Activated CD8-positive, alpha-beta T cell treated with anti-CD3 and anti-CD28 coated beads for 36 hours (primary cell): ENCODE measurements at places on chromosomes 12 and 14. TPM values are rescaled to one million over a fixed set of nuclear protein-coding genes. Genes with fewer than 3 reads are reported as not detected.

DNA sequence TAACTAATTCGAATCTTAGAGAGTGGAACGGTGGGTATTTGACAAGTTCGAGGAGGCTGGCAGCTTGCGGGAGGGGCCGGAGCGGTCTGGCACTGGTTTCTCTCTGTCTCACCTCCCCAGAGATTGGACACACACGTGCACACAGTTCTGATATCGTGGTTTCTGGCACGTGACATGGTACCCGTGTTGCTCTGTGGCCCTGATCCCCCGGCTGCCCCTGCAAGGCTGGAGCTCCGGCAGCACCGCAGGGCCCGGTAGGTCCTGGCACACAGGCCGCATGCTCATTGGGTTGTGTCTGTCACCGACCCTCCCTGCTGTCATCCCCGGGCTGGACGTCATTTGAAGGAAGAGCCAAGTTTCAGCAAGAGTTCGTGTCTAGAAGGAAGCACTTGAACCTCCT is 82.7 kb downstream of the PPP2R5C start:
- no peak overlapping the region for H3K4me3 ChIP-seq
- peak overlapping the region; percentile 79 for H3K27ac ChIP-seq
- peaks cover 36% of the 10 kb centered on the region for H3K36me3 ChIP-seq
- H3K4me1 ChIP-seq = peaks cover 85% of the 10 kb centered on the region
- no peaks in the 10 kb centered on the region for H3K27me3 ChIP-seq
- no peak for DNase-seq

GRCh38 chr14:59695198-59695597 is 118.6 kb upstream of the CCDC175 start:
- H3K36me3 ChIP-seq = no peaks in the 10 kb centered on the region
- H3K27ac ChIP-seq = no peak overlapping the region
- DNase-seq = no peak
- peaks cover 11% of the 10 kb centered on the region for H3K27me3 ChIP-seq
- H3K4me1 ChIP-seq = no peaks in the 10 kb centered on the region
- no peak overlapping the region for H3K4me3 ChIP-seq

DNA sequence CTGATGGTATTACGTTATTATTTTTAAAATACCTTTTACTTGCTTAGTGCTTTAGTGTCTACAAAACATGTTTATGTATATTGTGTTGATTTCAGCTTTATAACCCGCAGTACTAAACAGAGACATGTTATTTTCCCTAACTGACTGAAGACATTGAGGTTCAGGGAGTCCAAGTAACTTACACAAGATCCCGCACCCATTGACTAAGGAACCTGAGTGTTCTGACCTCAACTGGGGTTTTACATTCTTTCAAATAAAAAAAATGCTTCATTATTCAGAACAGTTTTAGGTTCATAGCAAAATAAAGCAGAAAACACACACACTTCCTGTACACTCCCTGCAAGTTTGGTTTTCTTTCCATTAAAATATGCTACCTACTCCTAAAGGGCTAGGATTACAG is 60.4 kb upstream of the METAP2 start:
- peaks cover 4% of the 10 kb centered on the region for H3K27me3 ChIP-seq
- no peak for DNase-seq
- H3K4me3 ChIP-seq = no peak overlapping the region
- no peaks in the 10 kb centered on the region for H3K4me1 ChIP-seq

- DNase-seq = no peak
- H3K4me3 ChIP-seq = no peak overlapping the region
- H3K36me3 ChIP-seq = no peaks in the 10 kb centered on the region
These were observed 208.1 kb downstream of the PHLDA1 start for GRCh38 chr12:75823475-75823874.

- no peak overlapping the region for H3K4me3 ChIP-seq
- no peaks in the 10 kb centered on the region for H3K4me1 ChIP-seq
- no peak overlapping the region for H3K27ac ChIP-seq
- H3K27me3 ChIP-seq = peaks cover 22% of the 10 kb centered on the region
These were observed 187.7 kb downstream of the PHETA1 start for GRCh38 chr12:111181143-111181726.

Gene GPR135
- 1.5 TPM for total RNA-seq

Gene PELI2
- total RNA-seq = 3.4 TPM

GRCh38 chr12:130526813-130527212 is 189.1 kb downstream of the PIWIL1 start:
- no peaks in the 10 kb centered on the region for H3K36me3 ChIP-seq
- H3K4me1 ChIP-seq = no peaks in the 10 kb centered on the region
- H3K27me3 ChIP-seq = peaks cover 4% of the 10 kb centered on the region
- peak; percentile 5 for DNase-seq

- no peaks in the 10 kb centered on the region for H3K27me3 ChIP-seq
- DNase-seq = no peak
- H3K36me3 ChIP-seq = peaks cover 2% of the 10 kb centered on the region
- no peak overlapping the region for H3K27ac ChIP-seq
- H3K4me3 ChIP-seq = no peak overlapping the region
These were observed 41.5 kb upstream of the FBRSL1 start for GRCh38 chr12:132448463-132448820.

Gene SERPINA10
- total RNA-seq = not detected

Gene DENND5B
- total RNA-seq = 0.43 TPM

DNA sequence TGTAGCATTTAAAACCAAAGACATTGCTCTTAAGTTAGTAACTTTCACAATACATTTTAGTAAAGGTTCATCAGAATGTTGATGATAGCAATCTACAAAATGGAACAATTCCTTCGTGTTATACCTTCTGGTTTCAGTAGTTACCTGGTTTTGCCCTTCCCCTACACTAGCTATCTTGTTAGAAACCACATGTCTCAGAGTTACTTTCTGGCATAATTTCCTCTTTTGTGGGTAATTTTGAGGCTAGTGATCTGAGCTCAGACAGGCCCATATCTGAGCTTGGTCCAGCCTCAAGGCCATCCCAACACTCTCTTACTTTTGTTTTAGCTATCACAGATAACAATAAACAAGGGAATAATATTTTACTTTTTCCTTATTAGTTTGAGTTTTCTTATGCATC is 196.9 kb downstream of the KITLG start:
- H3K27ac ChIP-seq = no peak overlapping the region
- no peaks in the 10 kb centered on the region for H3K4me1 ChIP-seq
- no peak overlapping the region for H3K4me3 ChIP-seq
- DNase-seq = no peak
- peaks cover 2% of the 10 kb centered on the region for H3K27me3 ChIP-seq
- H3K36me3 ChIP-seq = no peaks in the 10 kb centered on the region

GRCh38 chr12:120584343-120585149 is 3.3 kb upstream of the POP5 start:
- no peak overlapping the region for H3K27ac ChIP-seq
- H3K4me3 ChIP-seq = peak overlapping the region; percentile 64
- peaks cover 16% of the 10 kb centered on the region for H3K27me3 ChIP-seq
- H3K4me1 ChIP-seq = peaks cover 31% of the 10 kb centered on the region

Gene CDKL1
- total RNA-seq = 3.3 TPM

GRCh38 chr12:48789858-48790326 is 1.0 kb upstream of the ADCY6 start:
- no peak overlapping the region for H3K27ac ChIP-seq
- H3K36me3 ChIP-seq = no peaks in the 10 kb centered on the region
- no peak for DNase-seq

DNA sequence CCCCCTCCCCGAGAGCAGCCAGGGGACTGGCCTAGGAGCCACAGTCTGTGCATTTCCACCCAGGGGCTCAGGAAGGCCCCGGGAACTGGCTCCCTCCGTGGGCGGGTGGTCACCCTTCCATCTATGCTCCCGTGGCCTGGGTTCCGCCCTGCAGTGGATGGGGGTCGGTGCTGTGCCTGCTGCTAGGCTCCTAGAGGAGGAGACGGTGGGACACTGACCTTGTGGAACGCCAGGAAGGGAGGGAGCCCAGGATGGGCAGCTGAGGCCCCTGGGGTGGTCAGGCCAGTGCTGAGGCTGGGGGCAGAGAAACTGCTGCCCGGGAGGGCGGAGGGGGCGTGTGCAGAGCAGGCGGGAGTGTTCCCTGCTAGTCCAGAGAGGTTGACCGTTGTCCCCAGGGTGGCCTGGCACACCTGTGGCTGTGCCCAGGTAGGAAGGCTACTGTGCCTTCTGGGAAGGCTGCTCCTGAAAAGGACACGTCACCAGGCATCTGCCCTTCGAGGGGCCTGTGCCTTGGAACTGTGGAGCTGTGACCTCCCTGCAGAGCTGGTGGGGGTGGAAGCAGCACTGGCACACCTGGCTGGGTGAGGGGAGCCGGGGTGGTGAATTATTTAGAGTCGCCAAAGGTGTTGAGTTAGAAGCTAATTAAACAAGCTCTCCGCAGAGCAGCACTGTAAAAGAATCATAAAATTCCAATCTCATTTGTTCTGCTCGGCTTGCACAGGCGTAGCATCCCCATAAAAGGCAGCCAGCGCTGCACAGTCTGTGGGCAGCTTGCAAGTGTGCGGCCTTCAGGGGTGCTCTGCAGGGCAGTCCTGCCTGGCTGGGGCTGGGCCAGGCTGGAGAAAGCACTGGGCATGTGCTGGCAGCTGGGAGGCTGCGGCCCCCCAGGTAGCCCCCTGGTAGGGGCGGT is 145.1 kb downstream of the KIF26A start:
- no peaks in the 10 kb centered on the region for H3K36me3 ChIP-seq
- no peak for DNase-seq
- no peak overlapping the region for H3K27ac ChIP-seq
- no peak overlapping the region for H3K4me3 ChIP-seq
- H3K27me3 ChIP-seq = peaks cover 1% of the 10 kb centered on the region

GRCh38 chr12:23423796-23424195 is 525.7 kb downstream of the SOX5 start:
- H3K36me3 ChIP-seq = no peaks in the 10 kb centered on the region
- no peak overlapping the region for H3K27ac ChIP-seq
- H3K4me1 ChIP-seq = no peaks in the 10 kb centered on the region
- no peak for DNase-seq
- no peaks in the 10 kb centered on the region for H3K27me3 ChIP-seq

- no peaks in the 10 kb centered on the region for H3K36me3 ChIP-seq
- H3K4me1 ChIP-seq = no peaks in the 10 kb centered on the region
- DNase-seq = no peak
- H3K27ac ChIP-seq = no peak overlapping the region
- H3K27me3 ChIP-seq = no peaks in the 10 kb centered on the region
These were observed 454.0 kb downstream of the FOXG1 start for GRCh38 chr14:29220566-29220965.

GRCh38 chr12:92702754-92703679 is at the start of gene PLEKHG7:
TSS of gene PLEKHG7 (plus strand) at chr12:92702989. CDS start at chr12:92706632, 3,643 bp downstream.
- no peaks in the 10 kb centered on the region for H3K36me3 ChIP-seq
- no peak within 1 kb of the TSS for H3K27ac ChIP-seq
- no peak within 1 kb of the TSS for H3K4me3 ChIP-seq
- H3K4me1 ChIP-seq = peaks cover 9% of the 10 kb centered on the region
- H3K27me3 ChIP-seq = no peaks in the 10 kb centered on the region
- peak; percentile 32 for DNase-seq

- H3K27ac ChIP-seq = no peak overlapping the region
- peaks cover 18% of the 10 kb centered on the region for H3K27me3 ChIP-seq
- no peak for DNase-seq
- no peaks in the 10 kb centered on the region for H3K36me3 ChIP-seq
- no peak overlapping the region for H3K4me3 ChIP-seq
These were observed 213.7 kb downstream of the GXYLT1 start for GRCh38 chr12:41930866-41931437.

DNA sequence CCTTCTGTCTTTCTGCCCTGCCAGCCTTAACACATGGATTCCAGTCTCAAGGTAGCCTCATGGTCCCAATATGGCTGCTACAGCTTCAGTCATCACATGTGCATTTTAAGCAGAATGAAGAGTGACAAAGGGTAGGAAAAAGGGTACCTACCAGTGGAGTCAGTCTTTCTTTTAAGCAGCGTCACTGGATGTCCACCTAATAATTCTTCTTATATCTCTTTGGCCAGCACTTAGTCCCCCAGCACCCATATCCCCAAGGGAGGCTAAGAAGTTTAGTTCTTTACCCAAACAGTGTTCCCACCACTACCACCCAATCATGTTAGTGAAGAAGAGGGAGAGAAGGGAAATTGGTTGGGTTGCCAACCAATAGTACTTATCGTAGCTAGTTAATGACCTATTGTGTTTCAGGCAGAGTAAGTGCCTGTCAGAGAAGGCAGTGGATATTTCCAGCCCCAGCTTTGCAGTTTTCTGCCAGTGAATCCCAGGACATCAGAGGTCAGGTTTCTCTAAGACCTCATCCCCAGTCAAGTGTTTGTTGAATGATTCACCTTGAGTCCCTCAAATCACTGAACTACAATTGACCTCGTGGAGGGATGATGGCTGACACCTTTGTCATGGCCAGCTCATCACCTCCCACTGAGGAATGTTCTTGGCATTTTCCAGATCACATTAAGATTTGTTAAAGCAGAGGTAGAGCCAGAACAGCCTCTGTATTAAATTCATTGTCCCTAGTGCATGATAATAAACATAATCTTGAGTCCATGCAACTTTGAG is 250.9 kb upstream of the CRY1 start:
- H3K4me1 ChIP-seq = peaks cover 49% of the 10 kb centered on the region
- no peaks in the 10 kb centered on the region for H3K27me3 ChIP-seq
- H3K4me3 ChIP-seq = no peak overlapping the region
- peaks cover 27% of the 10 kb centered on the region for H3K36me3 ChIP-seq
- no peak for DNase-seq

DNA sequence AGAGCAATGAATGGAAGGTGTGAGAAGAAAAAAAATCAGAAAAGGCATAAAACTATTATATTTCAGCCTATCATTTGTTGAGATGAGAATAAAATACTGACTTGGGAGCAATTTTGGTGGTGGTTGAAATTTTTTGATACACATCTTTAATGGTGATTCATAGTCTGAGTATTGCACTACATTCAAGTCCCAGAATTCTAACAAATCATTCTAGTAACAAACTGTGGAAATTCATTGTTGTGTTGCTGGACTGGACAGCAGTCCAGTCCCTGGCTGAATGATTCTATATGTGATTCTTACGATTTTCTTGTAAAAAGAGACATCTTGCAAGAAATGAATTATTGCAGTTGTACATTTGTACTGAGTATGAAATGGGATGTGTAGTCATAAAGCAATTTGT is 268.6 kb downstream of the TRHDE start:
- H3K27me3 ChIP-seq = no peaks in the 10 kb centered on the region
- no peak overlapping the region for H3K27ac ChIP-seq
- H3K4me3 ChIP-seq = no peak overlapping the region
- DNase-seq = no peak

GRCh38 chr12:58481811-58482210 is 438.5 kb downstream of the LRIG3 start:
- H3K36me3 ChIP-seq = no peaks in the 10 kb centered on the region
- H3K4me1 ChIP-seq = no peaks in the 10 kb centered on the region

Gene HHIPL1
- 0.07 TPM for total RNA-seq

DNA sequence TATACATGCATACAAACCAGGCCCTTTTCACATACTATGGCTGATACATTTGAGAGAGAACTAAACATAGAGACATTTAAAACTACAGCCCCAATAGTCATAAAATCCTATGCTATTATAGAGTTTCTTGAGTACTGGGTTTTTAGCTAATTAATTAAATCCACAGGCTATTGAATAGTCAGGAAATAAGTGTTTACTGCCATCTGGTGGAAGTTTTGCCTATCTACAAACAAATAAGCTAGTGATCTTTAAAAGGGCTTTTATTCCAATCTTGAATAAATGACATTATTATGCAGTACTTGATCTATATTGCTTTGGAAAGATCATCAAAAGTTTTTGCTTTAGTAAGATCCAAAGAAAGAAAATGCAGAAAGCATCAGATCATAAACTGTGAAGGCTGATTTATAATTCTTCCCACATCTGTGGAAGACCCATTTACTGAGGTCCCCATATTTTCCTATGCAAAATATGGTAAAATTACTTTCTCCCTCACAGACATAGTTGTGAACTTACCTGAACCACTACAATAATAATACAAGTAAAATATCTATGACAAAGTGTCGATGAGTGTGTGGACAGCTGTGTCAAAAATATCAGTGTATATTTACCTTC is 131.3 kb downstream of the ITPR2 start:
- H3K27ac ChIP-seq = no peak overlapping the region
- no peaks in the 10 kb centered on the region for H3K27me3 ChIP-seq
- peaks cover 17% of the 10 kb centered on the region for H3K36me3 ChIP-seq
